Fibroblast of skin of left biceps (primary cell): ENCODE measurements at places on chromosomes 5 and 9.

- DNase-seq, result no peak
These were observed 69.6 kb upstream of the TAF1L start for GRCh38 chr9:32705059-32705458.

DNA sequence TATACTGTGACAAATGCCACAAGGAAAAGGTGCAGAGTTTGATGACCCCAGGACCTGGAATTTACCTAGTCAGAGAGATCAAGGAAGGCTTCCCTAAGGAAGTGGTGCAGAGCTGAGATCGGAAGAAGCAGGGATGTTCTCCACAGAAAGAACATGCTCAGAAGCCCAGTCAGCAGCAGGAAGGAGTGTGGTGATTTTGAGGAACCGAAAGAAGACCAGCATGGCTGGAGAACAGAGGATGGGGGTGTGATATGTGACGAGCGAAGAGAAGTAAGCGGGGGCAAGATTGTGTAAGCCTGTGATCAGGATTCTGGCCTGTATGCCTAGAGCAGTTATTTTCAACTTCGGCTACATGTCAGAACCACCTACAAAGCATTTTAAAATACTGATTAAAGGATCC lies 18.7 kb upstream of the PIK3R1 start:
- DNase-seq, result no peak

DNA sequence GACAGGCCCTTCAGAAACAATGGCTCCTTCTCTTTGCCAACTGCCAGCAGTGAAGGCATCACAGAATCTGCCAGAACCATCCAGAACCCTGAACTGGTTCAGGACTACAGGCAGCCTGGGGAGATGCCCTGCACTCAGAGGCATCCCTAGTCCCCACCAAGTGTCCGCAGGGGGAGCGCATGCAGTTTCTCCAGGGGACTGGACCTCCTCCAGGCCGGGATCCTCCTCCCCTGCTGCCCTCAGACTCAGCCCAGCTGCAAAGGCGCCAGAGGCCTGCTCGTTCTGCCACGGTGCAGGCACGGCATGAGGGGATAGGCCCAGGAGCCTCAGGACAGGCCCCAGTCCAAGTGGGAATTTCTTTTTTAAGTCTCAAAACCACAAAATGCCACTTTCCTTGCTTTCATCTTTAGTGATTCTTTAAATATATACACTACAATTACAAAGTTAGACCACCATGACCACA lies 72.0 kb downstream of the SEMA4D start:
- no peak for DNase-seq

GRCh38 chr5:179762079-179762780 lies 29.6 kb downstream of the MAML1 start:
- DNase-seq, result peak; percentile 28

GRCh38 chr5:62206150-62206829 lies 99.7 kb upstream of the KIF2A start:
- no peak for DNase-seq

DNA sequence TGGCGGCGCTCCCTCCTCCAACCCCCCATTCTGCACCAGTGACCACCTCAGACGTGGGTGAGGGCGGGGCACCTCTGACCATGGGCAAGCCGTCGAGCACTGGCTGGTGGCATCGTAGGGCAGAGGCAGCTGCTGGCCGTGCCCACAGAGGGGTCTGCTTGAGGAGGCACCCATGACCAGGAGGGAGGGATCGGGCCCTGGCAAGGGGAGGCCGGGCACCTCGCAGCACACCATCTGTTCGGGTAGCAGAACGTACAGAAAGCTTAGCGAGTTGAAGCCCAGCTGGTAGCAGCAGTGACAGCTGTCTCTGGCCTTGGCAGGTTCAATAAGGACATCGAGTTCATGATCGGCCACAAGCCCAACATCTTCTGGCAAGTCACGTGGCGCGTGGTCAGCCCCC lies 4.3 kb upstream of the SLC6A18 start:
- DNase-seq, result no peak

DNA sequence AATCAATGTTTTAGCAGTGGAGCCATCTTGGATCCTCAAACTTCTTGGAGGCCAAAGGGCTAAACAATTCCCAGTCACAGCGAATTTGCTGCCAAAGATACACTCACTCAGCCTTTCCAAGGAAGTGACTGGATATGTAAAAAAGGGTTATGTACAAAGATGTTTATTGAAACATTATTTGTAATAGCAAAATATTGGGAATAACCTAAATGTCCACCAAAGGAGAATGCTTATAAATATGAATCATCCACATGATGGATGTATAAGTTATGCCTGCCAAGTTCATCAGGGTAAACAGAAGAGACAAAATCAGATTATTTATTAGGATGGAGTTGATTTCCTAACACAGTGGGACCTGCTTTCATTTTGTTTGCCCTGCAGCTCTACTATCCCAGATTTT lies 145.2 kb upstream of the ABCA1 start:
- no peak for DNase-seq

GRCh38 chr9:98067184-98067583 lies 10.7 kb downstream of the NANS start:
- no peak for DNase-seq

DNA sequence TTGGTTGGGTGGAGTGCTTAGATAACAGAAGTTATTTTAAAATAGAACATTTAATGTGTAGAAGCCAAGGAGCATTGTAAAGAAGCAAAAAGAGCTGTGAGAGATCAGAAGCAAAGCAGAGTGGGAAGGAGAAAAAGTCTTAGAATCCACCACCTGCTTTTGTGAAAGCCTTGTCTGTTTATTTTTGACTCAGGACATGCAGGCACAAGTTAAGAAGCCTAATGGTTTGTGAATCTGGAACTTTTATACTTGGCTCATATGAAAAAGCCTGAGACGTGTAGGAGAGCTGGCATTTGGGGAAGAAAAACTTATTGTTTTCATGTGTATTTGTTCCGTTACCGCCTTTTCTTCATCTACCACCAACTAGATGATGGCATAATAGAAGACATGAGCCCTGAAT lies 38.5 kb upstream of the ITGA2 start:
- DNase-seq, result no peak

GRCh38 chr5:78547731-78548615 lies 100.6 kb downstream of the LHFPL2 start:
- DNase-seq, result peak; percentile 89

DNA sequence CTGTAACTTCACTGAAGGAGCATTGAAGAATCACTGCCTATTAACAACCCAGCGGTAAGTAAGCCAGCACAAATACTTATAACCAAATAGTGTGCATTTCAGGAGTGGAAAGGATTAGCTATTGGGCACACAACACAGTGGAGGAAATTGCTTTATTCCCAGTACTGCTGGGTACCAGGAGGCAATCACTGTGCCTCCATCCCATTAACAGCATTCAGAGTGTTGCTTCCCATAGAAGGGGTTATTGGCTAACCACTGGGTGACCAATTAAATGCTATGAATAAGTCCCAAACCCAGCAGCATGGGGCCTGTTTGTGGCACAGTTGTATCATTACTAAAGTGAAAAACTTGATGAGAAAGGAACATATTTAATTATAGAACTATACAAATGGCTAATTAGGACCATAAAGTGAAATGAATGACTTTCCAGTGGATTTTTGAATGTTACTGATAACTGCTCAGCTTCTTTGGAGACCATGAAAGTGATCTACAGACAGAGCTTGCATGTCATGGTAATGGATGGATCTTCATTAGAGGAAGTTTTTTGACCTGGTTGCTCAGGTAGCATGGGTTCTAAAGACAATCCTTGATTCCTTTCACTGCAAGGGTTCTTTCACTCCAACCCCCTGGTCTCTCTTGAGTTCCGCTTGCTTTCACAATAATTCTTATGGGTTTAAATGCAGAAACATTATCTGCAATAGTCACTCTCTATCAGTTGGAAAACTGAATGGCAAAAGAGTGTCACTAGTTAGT lies 413.3 kb upstream of the RORB start:
- no peak for DNase-seq

DNA sequence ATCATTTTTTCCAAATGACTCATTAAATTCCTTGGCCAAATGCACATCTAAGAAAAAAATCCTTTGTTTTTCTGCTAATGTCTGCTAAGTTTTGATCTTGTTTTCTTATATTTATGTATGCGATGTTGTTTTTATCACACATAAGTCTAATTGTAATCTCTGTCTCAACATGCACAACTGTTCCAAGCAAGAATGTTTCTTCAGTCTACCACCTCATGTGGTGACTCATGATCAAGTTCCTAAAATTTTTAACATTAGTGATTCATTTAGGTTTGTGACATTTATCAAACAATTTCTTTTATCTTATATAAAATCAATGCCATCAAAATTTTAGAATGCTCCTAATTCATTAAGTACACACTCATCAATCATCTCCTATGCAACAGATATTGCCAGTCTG lies 763.9 kb upstream of the FAM174A start:
- DNase-seq, result no peak

- no peak for DNase-seq
These were observed 214.1 kb downstream of the CD180 start for GRCh38 chr5:66982470-66982869.

- no peak for DNase-seq
These were observed 271.5 kb downstream of the CCDC171 start for GRCh38 chr9:15824310-15824709.

DNA sequence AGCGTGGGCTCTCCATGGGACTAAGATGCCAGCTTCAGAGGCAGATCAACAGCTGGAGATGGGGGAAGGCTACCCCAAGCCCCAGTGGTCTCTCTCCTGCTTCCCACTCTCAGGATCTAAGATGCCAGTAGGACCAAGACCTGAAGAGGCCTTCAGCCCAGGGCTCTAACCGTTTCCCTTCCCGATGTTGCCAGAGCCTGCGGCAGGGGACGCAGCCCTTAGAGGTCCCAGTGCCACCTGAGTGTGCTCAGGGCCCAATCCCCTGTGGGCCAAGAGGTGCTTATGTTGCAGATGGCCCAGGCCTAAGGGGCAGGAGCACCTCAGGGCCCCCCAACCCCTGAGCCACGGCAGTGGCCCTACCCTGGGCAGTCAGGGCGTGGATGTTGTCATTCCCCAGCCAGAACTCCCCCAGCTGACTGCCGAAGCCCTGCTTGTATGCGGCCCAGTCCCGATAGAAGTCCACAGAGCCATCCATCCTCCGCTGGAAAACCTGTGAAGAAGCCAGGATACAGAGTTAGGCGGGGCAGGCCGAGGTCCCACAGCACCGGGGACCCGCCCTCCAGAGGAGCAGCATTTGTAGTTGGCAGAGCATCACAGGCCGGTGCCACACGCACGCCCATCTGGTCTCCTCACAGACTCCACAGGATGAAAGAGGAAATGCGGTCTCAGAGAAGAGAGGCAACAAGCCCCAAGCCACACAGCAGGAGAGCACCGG lies 5.4 kb downstream of the FCN1 start:
- DNase-seq, result no peak

DNA sequence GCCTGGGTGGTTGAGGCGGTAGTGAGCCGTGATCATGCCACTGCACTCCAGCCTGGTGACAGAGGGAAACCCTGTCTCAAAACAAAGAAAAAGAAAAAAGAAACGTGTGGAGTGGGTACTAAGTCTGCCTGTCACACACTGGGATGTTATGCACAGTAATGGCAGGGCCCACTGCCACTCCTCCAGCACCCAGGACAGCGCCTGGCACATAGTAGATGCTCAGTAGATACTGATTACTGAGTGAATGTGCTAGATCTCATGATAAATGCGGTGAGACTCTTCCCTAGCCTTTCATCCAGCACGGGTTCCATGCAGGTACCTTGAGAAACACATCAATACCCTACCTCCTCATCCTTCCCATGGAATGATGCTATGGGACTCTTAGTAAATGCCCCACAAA lies 87.4 kb upstream of the HSPA9 start:
- no peak for DNase-seq

DNA sequence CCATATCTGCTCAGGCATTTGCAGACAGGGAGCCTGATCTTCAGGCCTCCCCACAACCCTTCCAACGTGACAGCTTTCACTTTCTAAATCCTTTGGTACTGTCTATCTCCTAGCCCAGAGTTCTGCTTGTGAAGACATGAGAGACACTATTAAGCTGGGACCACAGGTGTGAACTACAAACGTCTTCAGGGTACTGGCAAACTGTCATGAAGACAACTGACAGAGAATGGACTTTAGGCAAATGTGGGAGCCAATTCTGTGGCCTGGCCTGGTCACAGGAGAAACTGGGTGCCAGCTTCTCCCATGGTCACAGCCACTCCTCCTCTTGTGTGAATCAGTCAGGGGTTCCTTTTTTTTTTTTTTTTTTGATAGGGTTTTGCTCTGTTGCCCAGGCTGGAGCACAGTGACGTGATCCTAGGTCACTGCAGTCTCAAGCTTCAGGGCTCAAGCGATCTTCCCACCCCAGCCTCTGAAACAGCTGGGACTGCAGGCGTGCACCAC lies 10.4 kb downstream of the TRIM14 start:
- DNase-seq, result no peak

DNA sequence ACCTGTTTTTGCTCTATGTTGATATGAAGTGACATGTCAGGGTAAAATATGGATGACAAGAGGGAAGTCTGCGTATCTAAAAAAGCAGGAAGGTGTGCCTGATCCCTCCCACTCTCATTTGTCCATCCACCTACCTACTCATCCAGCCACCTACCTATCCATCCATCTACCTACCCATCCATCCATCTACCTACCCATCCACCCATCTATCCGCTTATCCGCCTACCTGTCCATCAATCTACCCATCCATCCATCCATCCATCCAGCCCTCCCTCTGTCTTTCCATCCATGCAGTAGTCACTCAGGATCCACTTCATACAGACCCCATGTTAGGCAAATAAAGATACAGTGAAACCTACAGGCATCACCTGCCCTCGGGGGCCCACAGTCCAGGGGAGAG lies 32.4 kb downstream of the LMX1B start:
- no peak for DNase-seq
